NCI-H526 treated with DMSO at 0.1 percent for 48 hours (cell line): ENCODE measurements at places on chromosomes 13 and 19.

- DNase-seq, result peak; percentile 52
Observed at GRCh38 chr19:12796146-12797071, 5.1 kb downstream of the JUNB start.

- no peak for DNase-seq
Observed at GRCh38 chr19:33259539-33259938, 33.9 kb upstream of the SLC7A10 start.

DNA sequence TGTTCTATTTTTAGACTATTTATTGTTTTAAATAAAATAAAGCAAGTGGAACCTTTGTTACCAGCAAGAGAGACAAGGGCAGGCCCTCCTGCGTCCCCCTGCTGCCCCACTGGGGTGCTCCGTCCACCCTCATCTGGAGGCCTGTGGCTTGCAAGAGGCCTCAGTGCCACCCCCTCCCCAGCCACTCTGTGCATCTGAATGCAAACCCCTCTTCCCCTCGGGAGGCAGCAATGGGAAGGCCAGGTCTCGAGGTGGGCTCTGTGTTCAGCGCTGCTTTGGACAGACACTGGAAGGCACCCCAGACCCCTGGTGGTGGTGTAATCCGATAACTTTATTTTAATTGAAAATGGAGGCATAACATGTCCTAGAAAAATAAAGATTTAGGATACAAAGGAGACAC, 4.6 kb downstream of the SIX5 start:
- no peak for DNase-seq

DNA sequence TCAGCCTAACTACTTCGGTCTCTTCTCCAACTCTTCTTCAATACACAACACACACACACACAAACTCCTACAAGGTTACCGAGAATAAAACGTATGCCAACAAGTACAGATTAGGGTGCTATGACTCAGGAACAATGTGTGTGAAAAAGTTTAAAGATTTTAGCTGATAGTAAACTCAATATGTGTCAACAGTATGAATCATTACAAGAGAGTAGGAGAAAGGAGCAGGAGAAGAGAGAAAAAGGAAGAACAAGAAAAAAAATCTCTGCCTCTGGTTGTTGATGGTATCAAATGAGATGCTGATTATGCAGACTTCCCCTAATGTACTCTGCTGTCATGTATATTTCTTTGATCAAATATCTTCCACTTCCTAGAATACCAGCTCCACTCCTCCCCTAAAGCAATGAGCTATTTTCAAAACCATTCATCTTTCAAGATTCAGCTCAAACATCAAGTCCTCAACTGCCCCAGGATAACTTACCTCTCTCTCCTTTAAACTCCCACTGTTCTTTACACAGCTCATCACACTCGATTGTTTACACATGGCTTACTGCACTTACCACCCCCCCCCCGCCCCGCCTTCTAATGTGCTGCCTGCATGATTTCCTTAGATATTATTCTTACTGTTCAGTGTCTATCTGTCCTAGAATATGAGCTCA, 95.6 kb downstream of the FAM216B start:
- DNase-seq, result peak; percentile 15

- no peak for DNase-seq
Observed at GRCh38 chr19:383922-384798, 24.8 kb downstream of the C2CD4C start.

GRCh38 chr13:32297206-32297605, 18.0 kb downstream of the ZAR1L start:
- DNase-seq, result no peak

GRCh38 chr13:74270018-74270417, 135.8 kb upstream of the KLF12 start:
- DNase-seq, result no peak

GRCh38 chr13:84946192-84946591, 853.0 kb downstream of the SLITRK6 start:
- no peak for DNase-seq

GRCh38 chr19:41445575-41445974, 2.6 kb downstream of the ERICH4 start:
- no peak for DNase-seq

DNA sequence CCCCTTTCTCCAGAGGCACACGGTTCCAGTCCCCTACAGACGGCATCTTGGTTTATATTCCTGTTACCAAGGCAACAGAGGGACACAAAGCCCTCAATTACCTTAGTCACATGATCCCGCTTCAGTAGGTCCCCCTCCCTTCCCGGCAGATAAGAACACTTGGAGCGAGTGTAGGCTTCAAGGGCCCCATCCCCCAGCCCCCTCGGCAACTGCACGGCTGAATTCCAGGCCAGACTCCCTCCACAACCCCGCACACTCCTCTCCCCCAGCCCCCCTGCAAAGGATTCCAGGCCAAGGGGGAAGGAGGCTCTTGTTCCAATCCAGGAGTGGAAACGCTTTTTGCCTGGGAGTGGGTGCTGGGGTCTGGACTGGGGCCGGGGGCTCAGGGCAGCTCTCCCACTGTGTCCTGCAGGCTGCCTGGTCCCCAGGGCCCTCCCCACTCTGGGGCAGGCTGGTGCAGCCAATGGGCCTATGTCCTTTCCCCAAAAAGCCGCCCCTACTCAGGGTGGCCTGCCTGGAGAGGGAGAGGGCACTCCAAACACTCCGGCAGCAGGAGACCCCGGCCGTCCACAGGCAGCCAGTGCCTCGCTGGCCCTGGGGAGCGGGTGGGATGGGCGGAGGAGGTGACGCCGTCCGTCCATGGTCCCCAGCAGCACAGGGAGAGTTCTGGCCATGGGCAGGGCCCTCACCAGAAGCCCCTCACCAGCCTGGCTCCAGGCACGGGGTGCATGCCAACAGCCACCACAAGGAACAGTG, 62.6 kb downstream of the MLLT1 start:
- no peak for DNase-seq

DNA sequence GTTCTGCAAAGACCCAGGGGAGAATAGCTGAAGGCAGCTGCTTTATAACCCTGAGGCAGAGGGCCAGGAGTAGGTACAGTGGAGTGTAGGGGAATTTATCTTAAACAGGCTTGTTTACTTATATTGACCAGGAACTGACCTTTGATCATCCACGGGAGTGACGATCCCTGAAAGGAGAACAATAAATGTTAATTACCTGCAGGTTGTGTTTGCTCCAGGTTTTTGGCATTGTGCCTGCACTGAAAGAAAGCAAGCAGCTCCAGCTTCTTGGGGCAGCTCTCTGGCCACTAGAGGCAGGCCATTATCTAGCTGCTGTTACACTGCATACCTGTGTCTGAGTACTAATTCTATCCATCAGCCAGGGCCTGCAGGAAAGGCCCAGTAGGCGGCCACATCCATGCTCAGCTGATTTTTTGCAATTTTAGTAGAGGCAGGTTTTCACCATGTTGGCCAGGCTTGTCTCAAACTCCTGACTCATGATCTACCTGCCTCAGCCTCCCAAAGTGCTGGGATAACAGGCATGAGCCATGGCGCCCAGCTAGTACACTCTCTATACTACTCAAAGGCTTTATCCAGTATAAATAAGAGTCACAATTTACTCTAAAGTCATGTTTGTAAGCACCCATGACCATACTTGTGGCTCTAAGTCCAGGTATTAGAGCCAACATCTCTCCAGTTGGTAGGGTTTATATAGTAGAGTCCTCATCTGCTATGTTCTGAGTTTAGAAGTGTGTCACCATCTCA, 8.5 kb upstream of the ZNF91 start:
- peak; percentile 0 for DNase-seq

GRCh38 chr19:38842439-38843174, 7.2 kb downstream of the HNRNPL start:
- DNase-seq, result no peak

- DNase-seq, result peak; percentile 51
Observed at GRCh38 chr19:37979547-37980082, 72.6 kb downstream of the SIPA1L3 start.

- peak; percentile 15 for DNase-seq
Observed at GRCh38 chr13:91701975-91702374, 303.6 kb downstream of the GPC5 start.

DNA sequence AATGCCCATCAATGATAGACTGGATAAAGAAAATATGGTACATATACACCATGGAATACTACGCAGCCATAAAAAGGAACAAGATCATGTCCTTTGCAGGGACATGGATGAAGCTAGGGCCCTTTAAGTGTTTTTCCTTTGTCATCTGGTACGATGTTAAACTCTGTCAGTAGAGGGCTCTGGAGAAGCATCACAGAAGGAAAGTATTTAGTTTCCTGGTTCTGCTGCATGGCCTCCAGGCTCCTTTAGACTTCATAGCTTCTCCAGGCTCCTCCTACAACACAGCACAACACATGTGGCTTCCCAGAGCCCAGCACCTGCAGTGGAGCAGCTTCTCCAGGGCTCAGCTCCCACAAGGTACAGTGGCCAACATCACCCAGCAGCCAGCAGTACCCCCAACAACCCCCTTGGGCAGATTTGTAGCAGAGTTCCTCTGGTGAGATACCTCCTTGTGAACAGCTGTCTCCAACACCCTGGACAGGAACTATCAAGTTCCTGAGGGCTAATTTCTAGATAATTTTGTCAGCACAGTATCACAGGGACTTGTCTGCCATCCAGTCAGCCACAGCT, 63.4 kb downstream of the KCTD12 start:
- peak; percentile 24 for DNase-seq

DNA sequence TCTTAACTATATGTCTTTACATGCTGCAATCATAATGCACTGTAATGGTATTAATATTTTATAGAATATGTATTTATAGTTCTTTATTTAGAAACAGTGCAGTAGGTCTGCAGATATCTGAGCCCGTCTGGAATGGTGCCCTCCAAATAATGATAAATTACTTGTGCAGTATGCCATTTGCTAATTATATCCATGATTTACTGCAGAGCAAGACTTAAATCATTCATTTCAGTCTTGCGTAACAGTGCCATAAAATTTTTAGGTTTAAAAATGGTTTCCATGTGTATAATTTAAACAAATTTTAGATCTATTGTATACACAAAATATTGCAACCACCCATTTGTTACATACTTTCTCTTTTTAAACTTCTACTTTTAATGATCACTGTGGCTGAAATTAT, 175.1 kb downstream of the ZNF536 start:
- no peak for DNase-seq

- DNase-seq, result no peak
Observed at GRCh38 chr13:48641404-48641803, 12.3 kb upstream of the CYSLTR2 start.

- peak; percentile 37 for DNase-seq
Observed at GRCh38 chr13:25375727-25376358, 4.1 kb downstream of the ATP8A2 start.

GRCh38 chr19:573519-573825, 1.1 kb downstream of the BSG start:
- no peak for DNase-seq

DNA sequence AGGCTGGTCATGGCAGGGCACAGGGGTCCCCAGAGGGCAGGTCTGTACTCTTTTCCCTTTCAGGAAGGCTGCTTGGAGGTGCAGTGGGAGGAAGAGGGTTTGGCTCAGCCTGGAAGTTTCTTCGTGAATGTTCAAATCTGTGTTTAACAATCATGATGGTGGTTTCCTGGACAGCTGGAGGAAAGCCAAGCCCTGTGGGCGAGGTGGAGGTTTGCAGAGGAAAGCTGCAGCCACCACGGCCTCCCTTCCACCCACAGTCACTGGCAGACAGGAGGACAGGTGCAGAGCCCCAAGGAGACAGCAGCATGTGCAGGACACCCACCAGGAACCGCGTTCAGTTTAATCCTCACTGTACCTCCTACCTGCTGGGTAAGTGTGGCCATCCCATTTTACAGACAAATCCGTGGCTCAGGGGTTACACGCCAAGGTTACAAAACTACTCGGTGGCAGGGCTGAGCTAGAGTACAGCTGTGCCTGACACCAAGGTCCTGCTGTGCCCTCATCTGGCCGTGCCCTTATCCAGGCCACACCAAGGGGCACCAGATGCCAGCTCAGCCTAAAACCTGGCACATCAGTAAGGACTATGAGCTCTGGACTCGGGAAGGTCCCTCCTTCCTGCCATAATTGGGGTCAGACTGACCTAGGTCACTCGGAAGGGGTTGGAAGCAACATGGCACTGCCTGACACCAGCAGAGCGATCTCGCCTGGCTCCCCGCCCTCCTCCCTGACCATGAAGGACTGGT, 34.1 kb downstream of the SUGP2 start:
- no peak for DNase-seq

GRCh38 chr13:98783856-98784478, 31.5 kb upstream of the SLC15A1 start:
- no peak for DNase-seq

- no peak for DNase-seq
Observed at GRCh38 chr19:29273000-29273640, 60.2 kb upstream of the UQCRFS1 start.

DNA sequence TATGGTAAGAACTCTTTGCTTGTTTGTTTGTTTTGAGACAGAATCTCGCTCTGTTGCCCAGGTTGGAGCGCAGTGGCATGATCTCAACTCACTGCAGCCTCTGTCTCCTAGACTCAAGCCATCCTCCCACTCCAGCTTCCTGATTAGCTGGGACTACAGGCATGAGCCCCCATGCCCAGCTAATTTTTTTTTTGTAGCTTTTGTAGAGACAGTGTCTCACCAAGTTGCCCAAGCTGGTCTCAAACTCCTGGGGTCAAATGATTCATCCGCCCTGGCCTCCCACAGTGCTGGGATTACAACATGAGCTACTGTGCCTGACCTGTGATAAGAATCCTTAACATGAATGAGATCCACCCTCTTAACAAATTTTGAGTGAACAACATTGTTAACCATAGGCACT, 183.9 kb upstream of the TSHZ3 start:
- DNase-seq, result no peak

GRCh38 chr13:43574605-43575004, 212.2 kb downstream of the ENOX1 start:
- no peak for DNase-seq

DNA sequence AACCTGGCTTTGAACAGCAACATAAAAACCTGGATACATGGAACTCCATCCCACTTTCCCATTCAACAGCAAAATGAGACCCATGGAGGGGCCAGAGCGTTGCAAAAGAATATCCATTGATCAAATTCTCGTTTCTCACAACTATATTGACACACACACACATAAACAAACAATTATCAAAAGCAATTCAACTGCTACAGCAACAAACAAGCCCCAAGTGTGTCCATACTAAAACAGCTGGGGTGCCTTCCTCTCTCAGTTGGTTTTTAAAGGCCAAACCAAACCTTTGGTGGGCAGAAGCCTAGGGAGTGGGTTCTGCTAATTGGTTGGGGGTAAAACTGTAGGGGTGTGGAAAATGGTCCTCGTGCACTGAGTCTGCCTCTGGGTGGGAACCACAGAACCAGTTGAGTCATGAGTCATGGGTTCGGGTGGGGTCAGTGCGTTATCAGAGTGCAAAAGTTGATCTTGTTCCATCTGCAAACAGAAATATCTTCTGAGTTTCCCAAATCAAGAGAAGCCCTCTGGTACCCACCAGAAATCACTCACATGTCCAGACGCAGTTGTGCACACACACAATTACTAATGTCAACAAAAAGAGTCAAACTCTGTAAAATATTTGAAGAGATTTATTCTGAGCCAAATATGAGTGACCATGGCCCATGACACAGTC, 18.5 kb downstream of the GPR42 start:
- no peak for DNase-seq
